ENCODE measurements at places on chromosomes 2 and 18.

- no peak for DNase-seq
Observed at GRCh38 chr18:1392865-1393734, 488.4 kb downstream of the ADCYAP1 start.

DNA sequence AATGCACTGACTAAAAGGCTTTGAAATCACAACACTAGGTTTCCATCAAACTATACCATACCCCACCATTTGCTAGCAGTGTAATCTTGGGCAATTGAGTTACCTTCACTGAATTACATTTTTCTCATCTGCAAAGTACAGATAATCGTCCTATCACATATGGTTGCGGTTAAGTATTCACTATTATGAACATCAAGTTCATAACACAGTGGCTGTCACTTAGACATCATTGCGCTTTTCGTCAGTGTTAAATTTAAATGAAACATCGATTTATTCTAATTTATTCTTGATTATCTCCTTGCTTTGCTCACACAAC, 505.9 kb downstream of the CPS1 start:
- no peak for DNase-seq

DNA sequence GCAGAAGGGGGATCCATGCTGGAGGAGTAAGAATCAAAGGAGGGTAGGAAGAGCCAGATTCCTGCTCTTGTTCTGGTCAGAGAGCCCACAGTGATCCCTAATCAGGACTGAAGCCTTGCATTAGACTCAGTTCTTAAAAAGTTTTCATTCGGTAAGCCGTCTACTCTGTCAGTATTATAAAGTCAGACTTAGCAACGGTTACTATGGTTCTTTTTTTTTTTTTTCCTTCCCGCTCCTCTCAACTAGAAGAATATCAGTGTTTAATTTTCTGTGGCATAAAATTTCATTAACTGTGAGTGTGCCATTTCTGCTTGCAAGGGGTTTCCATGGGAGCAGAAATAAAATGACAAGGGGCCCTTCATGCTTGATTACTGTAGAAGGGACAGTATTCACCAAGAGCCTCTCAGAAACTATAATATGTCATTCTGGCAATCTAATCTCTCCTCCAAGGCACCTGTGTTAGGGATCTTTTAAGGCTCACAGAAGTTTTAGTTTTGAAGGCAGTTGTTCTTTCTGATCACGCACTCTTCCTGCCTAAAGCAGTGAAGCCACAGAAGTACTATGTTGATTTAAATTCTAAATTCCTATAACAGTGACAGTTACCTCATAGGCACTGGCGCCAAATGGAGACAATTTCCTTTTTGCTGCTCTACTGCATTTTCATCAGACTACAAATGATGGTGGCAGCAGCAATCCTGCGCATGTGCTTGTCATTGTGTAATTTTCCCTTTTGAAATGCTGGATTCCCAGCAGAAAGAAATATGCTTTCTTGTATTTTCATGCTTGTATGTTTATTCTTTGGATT, 57.0 kb downstream of the OSBPL6 start:
- no peak for DNase-seq

- peak; percentile 87 for DNase-seq
Observed at GRCh38 chr2:196123679-196124373, 47.6 kb downstream of the STK17B start.

DNA sequence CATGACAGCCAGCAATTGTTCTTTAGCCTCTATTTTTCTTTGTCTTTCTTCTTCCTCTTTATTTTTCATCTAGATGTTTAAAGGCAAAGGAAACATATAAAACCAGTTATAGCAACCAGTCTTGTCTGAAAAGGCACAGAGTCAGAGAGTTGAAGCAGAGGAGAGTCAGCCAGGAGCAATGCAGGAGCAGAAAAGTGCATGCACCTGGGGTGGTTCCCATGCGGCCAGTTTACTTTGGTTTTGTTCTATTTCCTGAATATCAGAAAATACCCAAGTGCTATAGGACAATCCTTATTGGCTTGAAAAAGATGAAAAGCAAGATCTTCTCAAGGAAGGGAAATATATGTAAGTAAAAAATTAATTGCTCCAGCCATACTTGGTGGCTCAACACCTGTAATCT, 44.9 kb downstream of the CFAP210 start:
- DNase-seq: no peak

GRCh38 chr2:48728840-48729239, 26.7 kb downstream of the LHCGR start:
- DNase-seq: no peak

DNA sequence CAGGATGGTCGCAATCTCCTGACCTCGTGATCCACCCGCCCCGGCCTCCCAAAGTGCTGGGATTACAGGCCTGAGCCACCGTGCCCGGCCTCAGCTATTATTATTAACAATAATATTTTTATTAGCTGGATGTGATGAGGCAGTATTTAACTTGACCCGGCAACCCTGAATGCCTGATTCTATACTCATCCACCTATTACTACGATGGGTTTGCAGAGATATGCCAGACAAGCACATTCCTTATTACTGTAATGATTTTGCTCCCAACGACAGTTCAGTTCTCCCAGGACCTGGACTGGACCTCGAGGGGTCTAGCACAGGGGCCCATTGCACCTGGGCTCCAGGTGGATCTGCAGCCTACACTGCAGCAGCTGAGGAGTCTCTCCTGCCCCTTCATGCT, 32.6 kb downstream of the BMP10 start:
- DNase-seq: no peak

DNA sequence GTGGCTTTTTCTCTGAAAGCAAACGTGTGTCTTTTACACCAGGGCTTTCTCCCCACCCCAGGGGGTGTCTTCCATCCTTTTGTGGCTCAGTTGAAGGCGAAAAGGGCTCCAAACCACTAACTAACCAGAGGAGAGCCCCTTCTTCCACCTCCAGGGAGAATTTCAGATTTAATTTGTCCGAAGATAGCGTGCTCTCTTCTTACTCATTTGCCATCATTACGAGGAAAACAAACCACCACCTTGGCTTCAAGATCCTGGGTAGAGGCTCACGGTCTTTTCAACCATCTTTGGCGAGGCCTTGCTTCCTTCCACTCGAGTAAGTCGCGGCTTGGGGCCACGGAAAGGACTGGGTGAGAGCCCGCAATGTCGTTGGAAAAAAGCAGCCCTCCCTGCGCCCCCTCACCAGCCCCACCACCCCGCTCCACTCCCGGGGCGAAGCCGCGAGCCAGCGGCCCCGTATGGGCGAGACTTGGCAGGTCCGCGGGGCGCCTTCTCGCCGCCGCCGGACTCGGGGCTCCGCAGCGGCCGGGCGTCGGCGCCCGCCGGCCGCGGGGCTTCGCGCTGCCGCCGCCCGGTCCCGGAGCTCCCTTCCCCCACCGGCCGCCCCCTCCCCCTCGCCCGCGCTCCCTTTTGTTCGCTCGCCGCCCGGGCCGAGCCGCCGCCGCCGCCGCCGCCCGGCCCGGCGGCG, 1.7 kb upstream of the ZNF532 start:
- peak; percentile 63 for DNase-seq

DNA sequence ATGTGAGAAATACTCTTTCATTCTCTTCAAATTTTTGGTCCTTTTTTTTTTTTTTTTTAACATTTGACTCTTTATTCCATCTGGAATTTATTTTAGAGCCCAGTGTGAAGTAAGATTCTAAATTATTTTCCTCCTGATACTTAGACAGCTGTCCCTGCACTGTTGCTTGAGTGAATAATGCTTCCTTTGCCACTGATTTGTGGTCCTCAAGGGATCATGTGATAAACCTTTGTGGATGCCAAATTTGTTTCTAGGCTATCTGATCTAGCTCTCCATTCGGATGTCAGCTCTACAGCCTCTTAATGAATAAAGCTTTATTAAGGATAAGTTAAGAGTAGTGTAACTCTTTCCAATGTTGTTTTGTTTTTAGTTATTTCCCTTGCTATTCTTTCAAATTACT, 142.3 kb downstream of the SMAD7 start:
- no peak for DNase-seq
